NCI-H446 treated with DMSO at 0.1 percent for 48 hours (cell line): ENCODE measurements at places on chromosomes 6 and 20.

GRCh38 chr20:62066983-62067433 is 1.3 kb upstream of the TAF4 start:
- DNase-seq = no peak

DNA sequence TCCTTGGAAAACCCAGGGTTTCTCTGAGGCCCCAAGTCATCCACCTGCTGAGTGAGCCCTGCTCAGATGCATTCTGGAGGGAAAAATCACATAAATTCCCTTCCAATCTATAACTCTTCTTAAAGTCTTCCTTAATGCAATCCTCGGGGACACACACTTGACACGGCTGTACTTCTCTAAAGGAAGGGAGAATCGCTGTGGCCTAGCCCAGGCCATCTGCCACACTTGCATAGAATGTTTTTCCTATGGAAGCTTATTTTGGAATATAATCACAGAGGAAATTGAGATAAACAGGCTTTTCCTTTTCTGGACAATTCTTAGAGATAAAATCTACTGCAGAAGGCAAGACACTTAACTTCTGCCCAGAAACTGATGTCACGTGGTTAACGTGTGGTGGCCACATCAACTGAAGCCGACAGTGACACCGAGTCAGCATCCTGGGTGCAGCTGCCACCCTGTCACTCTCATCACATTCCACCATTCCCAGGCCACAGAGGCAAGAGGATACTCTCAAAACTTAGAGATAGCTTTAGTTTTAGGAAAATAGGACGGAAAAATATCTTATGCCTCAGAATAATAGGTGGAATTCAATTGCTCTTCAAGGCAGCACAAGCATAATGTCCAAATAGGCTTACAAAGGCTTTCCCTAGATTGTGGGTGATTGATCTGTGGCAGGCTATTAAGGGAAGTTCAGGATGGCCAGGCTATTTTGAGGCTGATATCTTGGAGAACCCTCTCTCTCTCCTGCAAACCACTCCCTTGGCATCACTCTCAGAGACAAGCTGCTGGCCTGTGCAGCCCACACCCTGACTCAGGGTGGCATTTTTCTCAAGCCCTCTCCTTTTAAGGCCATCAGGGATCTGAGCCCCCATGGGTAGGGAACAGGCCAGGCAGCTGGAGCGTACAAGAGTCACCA is 29.6 kb downstream of the PSMB1 start:
- DNase-seq = no peak

DNA sequence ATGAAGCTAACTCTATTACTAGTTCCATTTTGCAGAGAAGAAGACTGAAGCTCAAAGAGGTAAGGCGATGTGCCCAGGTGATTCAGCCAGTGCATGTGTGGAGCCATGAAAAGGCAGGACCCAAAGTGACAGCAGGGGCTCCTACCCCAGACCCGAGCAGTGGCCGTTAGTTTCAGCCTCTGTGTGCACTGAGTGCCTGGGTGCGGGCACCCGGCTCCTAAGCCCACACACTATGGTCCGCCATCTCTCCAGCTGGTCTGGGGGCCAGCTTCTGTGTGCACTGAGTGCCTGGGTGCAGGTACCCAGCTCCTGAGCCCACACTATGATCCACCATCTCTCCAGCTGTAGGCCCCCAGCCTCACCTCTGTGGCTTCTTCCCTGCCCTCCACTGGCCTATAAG is 123.5 kb upstream of the CST7 start:
- DNase-seq = no peak

- no peak for DNase-seq
These were observed 2.9 kb downstream of the SPAG4 start for GRCh38 chr20:35618263-35619131.

DNA sequence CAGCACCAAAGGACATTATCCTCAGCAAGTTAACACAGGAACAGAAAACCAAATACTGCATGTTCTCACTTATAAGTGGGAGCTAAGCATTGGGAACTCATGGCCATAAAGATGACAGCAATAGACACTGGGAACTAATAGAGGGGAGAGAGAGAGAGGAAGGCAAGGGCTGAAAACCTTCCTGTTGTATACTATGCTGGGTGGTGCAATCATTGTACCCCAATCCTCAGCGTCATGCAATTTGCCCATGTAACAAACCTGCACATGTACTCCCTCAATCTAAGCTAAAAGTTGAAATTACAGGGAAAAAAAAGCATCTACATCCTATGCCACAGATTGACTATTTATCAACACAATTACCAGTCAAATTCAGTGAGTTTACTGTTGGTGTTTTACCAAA is 20.0 kb upstream of the VNN1 start:
- DNase-seq = no peak

- DNase-seq = peak; percentile 94
These were observed 25.5 kb downstream of the C20orf173 start for GRCh38 chr20:35503841-35504561.

GRCh38 chr6:155228546-155229166 is 35.2 kb upstream of the CLDN20 start:
- peak; percentile 6 for DNase-seq

DNA sequence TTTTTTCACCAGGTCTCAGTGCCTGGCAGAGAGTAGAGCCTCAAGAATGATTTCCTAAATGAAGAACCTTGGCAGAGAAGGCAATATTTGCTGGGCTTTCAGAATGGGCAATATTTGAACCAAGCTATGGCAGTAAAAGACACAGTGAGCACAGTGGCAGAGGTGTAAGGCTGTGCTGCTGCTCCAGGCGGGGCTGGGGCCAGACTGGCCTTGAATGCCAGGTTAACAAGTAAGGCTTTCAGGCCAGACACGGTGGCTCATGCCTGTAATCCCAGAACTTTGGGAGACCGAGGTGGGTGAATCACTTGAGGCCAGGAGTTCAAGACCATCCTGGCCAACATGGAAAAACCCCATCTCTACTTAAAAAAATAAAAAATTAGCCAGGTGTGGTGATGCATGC is 8.5 kb upstream of the MYL9 start:
- DNase-seq = no peak

GRCh38 chr6:69622230-69622629 is 174.6 kb downstream of the LMBRD1 start:
- DNase-seq = peak; percentile 10

GRCh38 chr6:50785921-50786320 is 32.8 kb upstream of the TFAP2B start:
- no peak for DNase-seq

DNA sequence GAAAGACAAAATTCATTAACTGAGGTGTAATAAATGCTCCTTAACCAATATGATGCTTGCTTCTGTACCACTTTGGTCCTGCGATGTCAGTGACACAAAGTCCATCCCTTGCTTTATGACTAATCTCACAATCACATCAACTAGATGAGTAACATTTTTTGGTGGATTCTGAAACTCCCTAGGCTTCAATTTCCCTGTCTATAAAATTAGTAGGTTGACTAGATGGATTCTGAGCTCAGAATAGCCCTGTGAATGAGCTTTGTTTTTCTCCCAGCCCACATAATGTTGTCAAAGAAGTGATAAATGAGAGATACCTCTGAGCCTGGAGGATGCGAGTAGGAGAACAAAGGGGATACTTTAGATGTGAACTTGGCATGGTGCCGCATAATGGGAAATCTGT is 9.1 kb downstream of the TXLNB start:
- DNase-seq = no peak

GRCh38 chr20:49466114-49466912 is 16.2 kb downstream of the KCNB1 start:
- DNase-seq = no peak

DNA sequence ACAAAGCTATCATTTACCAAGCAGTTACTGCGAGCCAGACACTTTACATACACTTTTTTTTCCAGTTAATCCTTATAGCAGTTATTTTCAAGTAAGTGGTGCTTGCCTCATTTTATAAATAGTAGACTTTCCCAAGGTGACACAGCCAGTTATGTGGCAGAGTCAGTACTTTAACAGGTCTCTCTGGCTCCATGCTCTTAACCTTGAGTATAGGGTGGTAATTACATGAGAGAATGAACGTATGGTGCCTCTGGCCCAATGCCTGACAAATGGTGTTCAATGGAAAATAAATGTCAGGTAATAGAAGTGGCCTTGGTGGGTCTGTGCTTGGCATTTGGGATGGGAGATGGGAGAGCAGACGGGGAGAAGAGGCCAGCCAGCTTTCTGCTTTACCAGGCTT is 316.3 kb downstream of the SLC35F1 start:
- DNase-seq = no peak

DNA sequence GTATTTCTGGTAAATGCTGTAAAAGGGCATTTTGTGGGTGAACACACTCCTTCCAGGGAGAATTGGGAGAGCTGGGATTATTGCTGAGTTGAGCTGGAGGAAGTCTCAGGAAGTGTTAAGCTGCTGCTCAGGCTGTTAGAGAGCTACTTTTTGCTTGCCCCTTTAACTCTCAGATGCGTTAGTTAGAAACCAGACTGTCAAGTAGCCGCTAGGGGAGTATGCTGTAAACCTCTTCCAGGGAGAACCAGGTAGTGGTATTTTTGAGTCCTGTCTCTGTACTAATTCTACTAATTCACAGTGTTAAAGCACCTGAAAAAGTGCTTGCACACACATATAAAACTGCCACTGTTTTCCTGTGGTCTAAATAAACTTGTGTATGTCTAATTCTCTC is 6.6 kb upstream of the GFRAL start:
- no peak for DNase-seq

DNA sequence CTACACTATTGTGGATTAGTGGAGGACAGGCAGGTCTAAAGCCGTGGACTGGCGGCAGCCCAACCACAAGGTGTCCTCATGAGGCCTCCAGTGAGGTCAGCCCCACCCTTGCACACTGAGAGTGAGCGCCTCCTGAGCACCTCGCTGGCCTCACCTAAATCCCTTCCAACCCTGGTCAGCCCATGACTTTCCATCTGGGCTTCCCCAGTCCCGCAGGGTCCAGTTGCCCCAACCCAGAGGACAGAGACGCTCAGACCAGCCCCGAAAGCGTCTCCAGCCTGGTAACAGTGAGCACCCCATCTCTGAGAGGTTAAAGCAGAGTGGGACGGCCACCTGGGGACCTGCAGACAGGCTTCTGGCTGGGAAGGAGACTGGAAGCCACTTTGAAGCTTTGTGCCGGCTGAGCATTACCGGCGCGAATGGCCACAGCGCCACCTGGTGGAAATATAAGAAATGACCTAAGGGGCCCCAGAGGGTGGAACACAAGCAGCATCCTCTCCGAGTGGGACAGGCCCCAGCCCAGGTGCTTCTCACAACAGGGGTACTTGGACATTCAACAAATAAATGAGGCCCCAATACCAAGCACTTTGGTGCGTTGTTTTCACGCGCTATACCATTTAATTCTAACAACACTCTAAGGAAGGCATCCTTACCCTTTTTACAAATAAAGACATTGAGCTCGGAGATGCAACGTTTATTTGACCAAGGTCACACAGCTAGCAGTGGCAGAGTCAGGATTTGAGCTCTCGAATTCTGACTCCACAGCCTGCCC is 65.7 kb upstream of the TOP1 start:
- peak; percentile 37 for DNase-seq

DNA sequence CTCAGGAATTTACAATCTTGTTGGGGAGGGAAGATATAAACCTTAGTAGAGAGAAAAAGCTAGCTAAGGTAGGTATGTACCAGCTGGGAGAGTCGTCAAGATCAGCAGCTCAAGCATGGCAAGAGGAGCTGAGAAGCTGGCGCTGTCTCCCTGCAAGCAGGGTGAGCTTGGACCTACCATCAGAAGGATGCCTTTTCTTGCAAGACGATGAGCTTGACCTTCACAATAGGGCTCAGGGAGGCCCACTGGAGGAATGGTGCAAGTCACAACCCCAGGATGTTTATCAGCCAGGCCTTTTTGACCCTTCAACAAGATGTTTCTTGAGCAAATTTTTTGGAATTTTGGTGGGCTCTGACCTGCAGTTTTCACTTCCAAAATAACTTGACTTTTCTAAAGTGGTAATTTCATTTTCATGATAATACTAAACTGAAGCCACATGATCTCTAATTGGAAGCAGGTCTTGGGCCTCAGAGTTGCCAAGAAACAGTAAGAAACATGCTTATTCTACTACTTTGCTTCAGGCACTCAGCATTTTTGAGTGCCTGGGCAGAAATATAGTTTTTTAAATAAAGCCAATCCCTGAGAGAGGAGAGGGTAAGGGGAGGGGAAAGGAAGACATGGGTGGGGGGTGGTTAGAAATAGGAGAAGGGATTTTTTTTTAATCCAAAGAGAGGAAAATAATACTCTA is 258.1 kb downstream of the CLIC5 start:
- DNase-seq = no peak

DNA sequence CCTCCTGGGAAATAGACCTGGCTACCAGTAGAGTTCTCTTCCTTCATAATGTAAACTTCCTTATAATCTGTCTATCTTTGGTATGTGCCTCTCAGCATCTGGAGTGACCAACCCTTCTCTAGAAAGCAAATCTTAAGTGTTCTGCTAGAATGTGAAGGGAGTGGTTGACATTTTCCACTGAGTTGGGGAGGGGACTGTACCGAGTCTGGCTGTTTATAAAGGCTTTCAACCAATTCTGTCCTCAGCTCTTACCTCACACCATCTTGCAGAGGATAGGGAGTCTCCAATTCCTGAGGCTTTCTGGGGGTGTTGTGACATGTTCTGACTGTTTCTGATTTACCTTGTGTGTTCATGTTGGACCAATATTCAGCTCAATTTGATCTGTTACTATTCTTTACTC is 39.6 kb downstream of the FAM217A start:
- no peak for DNase-seq

DNA sequence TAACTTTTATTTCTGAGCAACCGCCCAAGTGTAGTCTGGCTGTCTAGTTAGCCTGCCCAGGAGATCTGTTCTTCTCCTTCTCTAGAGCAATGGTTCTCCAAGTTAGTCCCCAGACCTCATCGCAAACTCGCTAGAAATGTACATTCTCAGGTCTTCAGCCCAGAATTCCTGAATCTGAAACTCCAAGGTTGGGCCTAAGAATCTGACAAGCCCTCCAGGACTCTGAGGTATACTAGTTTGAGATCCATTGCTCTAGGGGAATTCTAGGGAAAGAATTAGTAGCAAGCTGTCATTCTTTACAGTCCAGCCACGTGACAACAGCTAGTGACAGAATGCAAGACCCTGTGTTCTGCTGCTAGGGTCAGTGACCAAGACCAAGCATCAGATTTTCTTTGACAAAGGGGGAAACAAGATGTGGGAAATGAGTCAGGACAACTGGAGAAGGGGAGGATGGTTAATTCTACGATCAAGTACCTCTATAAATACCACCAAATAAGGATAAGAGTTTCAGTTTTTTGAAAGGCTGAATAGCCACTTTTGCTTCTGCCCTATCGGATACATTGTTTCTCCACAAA is 5.8 kb downstream of the UBE2V1 start:
- DNase-seq = no peak

DNA sequence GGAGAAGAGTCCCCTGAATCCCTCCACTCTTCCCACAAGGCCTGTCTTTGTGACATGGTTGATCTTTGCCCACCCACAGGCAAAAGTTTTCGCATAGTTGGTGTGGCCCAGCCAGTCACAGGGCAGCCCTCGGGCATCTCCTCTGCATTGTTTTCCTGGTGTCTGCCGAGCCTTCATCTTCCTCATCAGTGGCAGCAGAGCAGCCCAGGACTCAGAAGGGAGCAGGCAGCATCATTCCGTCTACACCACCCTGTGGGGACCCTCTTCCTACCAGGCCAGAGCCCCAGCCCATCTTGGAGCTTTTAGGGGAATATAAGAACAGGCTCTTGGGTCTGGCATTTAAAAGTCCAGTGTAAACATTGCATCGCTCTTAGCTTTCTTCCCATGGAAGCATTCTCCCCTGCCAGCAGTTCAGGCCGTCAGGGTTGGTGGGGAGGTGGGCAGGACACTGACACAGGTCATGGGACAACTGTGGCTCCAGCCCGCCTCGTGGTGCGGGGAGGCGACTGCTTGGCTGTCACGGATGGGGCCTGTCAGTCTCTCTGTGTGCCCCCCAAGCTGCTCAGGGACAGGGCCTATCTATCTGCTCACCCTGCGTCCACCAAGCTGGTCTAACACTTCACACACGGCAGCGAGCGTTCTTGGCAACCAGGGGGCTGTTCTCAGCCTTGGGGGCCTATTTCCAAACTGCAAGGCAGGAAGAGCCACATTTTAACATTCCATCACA is 38.3 kb downstream of the PDRG1 start:
- no peak for DNase-seq
